ENCODE measurements at places on chromosomes 5 and 9. TPM values are rescaled to one million over a fixed set of nuclear protein-coding genes. Genes with fewer than 3 reads are reported as not detected.

- no peaks in the 10 kb centered on the region for H3K36me3 ChIP-seq
- H3K4me3 ChIP-seq = no peak overlapping the region
- DNase-seq = no peak
- H3K4me1 ChIP-seq = no peaks in the 10 kb centered on the region
Observed at GRCh38 chr9:91179237-91180138, 182.2 kb downstream of the AUH start.

- no peaks in the 10 kb centered on the region for H3K36me3 ChIP-seq
- no peaks in the 10 kb centered on the region for H3K4me1 ChIP-seq
- no peak overlapping the region for H3K4me3 ChIP-seq
Observed at GRCh38 chr5:75168026-75168735, 68.5 kb downstream of the ANKRD31 start.

GRCh38 chr9:117412006-117412715, 2.7 kb downstream of the ASTN2 start:
- H3K27me3 ChIP-seq = peaks cover 41% of the 10 kb centered on the region
- H3K4me3 ChIP-seq = no peak overlapping the region
- H3K4me1 ChIP-seq = peaks cover 21% of the 10 kb centered on the region
- no peak for DNase-seq
- H3K36me3 ChIP-seq = no peaks in the 10 kb centered on the region

DNA sequence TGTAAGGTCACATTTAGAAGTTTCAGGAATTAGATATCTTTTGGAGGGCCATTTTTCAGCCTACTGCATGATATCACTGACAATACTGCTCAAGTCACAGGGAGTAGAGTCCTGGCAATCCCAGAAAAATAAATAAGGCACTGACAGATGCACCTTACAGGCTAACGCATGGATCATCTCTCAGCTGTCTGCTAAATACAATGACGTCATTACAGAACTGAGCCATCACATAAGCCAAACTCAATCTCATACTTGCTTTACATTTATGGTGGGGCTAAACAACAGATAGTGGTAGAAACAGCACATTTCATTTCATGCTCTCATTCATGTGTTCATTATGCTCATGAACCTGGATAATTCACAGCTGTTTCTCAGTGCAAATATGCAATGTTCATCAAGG, 243.7 kb downstream of the SEMA5A start:
- no peak for DNase-seq
- H3K4me1 ChIP-seq = no peaks in the 10 kb centered on the region
- H3K27me3 ChIP-seq = no peaks in the 10 kb centered on the region
- H3K4me3 ChIP-seq = no peak overlapping the region
- no peaks in the 10 kb centered on the region for H3K36me3 ChIP-seq
- H3K27ac ChIP-seq = no peak overlapping the region

GRCh38 chr9:17839776-17840175, 260.9 kb downstream of the SH3GL2 start:
- no peaks in the 10 kb centered on the region for H3K27me3 ChIP-seq
- no peak overlapping the region for H3K27ac ChIP-seq
- no peaks in the 10 kb centered on the region for H3K36me3 ChIP-seq
- DNase-seq = no peak
- H3K4me3 ChIP-seq = no peak overlapping the region
- no peaks in the 10 kb centered on the region for H3K4me1 ChIP-seq

DNA sequence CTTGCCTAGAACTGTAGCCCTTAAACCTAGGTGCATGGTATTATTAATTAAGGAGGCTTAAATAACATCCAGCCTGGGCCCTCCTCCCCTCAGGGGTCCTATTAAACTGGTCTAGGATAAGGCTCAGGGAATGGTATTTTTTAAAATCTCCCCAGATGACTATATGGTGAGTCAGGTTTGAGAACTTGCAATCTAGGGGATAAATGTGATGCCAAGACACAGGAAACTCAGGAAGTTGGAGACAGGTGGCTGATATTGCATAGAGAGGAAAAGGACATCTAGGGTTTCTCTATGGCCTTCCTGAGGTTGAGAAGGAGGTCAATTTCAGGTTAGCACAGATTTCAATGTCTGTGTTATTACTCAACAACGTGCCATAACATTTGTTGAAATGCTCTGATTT, 581.0 kb downstream of the TLE1 start:
- no peak overlapping the region for H3K27ac ChIP-seq
- no peaks in the 10 kb centered on the region for H3K36me3 ChIP-seq
- DNase-seq = no peak
- H3K4me3 ChIP-seq = no peak overlapping the region

GRCh38 chr5:125756456-125756855, 666.8 kb upstream of the GRAMD2B start:
- H3K4me1 ChIP-seq = no peaks in the 10 kb centered on the region
- no peaks in the 10 kb centered on the region for H3K27me3 ChIP-seq
- H3K36me3 ChIP-seq = no peaks in the 10 kb centered on the region
- DNase-seq = no peak
- no peak overlapping the region for H3K4me3 ChIP-seq
- no peak overlapping the region for H3K27ac ChIP-seq

DNA sequence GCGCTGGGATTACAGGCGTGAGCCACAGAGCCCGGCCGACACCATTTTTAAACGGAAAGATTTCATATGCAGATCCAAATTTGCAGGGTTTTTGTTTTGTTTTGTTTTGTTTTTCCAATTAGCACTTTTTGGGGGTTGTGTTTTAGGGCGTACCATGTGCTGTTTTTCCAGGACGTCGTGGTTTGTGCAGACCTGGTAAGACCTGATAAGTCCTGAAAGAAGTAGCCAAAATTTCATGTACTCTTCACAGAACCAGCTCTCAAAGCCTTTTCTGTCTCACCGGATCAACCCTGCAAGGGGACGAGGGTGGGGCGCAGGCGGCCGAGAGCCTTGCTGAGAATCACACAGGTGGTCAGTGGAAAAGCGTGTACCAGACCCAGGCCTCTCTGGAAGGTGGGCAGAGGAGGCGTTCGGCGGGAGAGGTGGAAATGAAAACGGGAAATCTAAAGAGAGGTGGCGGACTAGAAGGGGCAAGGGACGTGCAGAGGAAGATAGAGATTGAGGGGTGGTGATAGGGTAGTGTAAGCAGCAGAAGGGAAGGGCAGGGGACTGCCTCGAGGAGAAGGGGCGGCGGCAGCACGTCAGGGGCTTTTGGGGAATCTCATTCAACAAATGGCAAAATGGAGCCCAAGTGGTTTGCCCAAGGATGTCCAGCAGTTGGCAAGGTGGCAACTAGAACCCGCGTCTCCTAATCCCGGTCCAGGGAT, 1.1 kb upstream of the FAF2 start:
- peak overlapping the region; percentile 84 for H3K4me3 ChIP-seq
- H3K4me1 ChIP-seq = peaks cover 29% of the 10 kb centered on the region
- no peaks in the 10 kb centered on the region for H3K27me3 ChIP-seq

DNA sequence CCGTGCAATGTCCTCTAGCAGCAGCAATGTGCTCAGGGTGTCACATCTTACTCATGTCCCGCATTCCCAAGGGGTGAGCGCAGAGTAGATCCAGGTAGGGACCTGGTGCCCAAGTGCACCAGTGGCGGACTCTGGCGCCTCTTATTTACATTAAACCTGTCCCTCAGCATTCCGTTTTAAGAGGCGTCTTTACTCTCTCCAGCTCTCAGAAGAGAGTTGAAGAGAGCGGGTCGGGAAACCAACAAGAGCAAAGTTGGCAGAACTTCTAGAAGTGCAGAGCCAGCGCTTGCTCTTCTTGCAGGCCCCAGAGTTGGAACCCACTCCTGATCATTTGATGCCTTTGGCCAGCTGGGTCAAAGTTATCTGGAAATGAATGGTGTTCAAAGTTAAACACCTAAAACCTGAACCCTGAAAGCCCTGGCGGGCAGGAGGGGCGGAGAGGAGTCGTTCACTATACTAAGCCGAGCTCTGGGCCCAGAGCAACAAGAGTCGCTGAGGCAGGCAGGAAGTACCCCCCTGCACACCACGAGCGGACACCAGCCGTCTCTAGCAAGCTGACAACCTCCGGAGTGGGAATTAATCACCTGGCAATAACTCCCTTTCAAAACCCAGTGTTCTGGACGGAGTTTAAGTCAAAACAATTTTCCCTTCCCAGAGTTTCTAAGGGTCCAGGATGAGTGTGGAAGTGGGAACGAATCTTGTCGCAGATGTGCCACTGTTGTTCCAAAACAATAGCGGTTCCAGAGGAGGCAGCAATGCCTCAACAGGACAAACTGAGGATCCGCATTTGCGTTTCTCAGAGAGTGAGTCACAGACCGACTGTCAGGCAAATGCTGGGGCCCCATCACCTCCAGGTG, 122.8 kb downstream of the TMEM161B start:
- H3K4me3 ChIP-seq = no peak overlapping the region
- H3K27ac ChIP-seq = no peak overlapping the region
- H3K27me3 ChIP-seq = peaks cover 61% of the 10 kb centered on the region
- no peak for DNase-seq
- no peaks in the 10 kb centered on the region for H3K36me3 ChIP-seq
- peaks cover 33% of the 10 kb centered on the region for H3K4me1 ChIP-seq

DNA sequence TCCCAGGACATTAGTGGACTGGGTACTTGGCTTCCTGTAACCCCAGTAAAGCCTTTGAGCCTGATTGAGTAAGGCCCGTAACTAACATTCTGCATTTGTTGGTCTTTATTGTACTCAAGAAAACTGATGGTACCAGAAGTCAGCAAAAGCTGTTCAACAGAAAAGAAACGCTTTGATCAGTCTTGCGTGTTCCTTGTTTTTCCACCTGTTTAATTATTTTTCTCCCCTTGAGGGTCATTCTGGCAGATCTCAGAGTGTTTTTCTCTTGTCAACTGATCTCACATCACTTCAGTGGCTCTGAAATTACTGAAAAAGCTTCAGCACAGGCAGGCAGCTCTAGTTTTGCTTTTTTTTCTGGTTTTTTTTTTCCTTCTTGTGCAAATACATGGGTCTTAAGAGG, 6.1 kb upstream of the TMEM268 start:
- peaks cover 5% of the 10 kb centered on the region for H3K36me3 ChIP-seq
- no peak for DNase-seq
- no peak overlapping the region for H3K4me3 ChIP-seq
- H3K27me3 ChIP-seq = no peaks in the 10 kb centered on the region
- H3K4me1 ChIP-seq = no peaks in the 10 kb centered on the region
- no peak overlapping the region for H3K27ac ChIP-seq

Gene ITK
- total RNA-seq = 0.16 TPM

Gene ADGRV1
- 0.22 TPM for total RNA-seq

Gene C9orf153
- total RNA-seq = not detected

Gene SPATA31A7
- total RNA-seq = not detected

Gene SH3TC2
- 0.20 TPM for total RNA-seq
